ENCODE measurements at places on chromosomes 7 and 10.

DNA sequence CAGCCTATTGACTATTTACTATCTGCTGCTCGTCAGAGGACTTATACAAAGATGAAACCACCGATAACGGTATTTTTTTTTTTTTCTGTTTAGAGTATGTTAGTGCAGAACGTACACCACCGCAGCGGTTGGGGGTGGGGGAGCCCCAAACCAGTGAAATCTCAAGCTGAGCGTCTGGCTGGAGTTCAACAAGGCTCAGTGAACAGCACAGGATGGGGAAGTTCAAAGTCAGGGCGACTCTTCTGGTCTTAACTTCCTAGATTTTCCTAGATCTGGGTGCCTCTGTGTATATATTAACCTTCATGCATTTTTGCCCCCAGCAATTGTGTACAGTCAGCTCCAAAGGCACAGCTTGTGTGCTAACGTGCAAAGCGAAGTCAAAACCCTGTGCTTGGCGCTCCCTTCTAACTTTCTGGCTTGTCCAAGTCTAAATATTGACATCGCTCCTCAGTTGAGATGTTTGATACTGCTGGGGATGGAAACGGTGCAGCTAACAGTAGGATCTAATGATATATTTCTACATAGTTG, 1.1 kb downstream of the RHOBTB1 start:
- peak; percentile 3 for DNase-seq

DNA sequence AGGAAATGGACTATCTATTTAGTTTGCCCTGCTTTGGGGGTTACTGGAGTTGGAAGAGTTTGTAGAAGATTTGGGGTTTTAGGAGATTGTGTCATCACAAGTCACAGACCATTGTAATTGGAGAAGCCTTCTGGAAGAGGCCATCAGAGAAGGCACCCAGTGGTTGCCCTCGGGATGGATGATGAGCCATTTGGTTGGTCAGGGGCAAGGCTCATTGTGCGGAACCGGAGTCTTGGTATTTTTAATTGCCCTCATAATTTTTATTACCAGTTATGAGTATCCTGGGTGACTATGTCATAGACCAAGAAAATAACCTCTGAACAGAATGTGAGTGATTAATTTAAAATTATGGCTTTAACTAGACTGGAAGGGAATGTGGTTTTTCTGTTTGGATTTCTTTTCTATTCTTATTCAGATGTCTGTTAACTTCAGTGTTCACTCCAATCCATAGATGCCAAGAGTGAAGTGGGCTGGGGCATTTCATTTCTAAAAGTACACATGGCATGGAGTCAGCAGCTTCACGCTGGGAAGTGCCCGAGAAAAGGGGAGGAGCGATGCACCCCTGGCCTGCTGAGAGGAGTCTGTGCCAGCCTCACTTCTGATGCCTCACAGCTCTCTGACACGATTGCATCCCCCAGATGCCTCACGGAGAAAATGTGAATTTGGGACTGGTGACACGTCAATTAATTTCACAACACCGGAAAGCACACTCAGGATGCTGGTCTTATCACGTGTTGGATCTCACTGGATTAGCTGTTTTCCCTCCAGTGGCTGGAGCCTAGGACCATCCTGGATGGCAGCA, 225.6 kb upstream of the IGFBP3 start:
- DNase-seq = no peak

DNA sequence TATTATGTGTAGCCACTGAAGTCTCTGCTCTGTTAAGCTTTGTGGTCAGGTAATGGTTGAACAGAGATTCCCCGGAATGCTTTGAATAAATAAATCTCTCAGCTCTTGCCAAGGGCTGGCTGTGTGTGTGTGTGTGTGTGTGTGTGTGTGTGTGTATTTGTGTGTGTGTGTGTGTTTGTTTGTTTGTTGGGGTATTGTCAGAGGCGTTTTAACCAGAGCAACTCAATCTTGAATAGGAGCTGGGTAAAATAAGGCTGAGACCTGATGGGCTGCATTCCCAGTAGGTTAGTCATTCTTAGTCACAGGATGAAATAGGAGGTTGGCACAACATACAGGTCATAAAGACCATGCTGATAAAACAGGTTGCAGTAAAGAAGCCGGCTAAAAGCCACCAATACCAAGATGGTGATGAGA, 256.2 kb upstream of the CACNA2D1 start:
- DNase-seq = no peak

- no peak for DNase-seq
Measured at GRCh38 chr10:132364594-132364970, 32.4 kb upstream of the PWWP2B start.

DNA sequence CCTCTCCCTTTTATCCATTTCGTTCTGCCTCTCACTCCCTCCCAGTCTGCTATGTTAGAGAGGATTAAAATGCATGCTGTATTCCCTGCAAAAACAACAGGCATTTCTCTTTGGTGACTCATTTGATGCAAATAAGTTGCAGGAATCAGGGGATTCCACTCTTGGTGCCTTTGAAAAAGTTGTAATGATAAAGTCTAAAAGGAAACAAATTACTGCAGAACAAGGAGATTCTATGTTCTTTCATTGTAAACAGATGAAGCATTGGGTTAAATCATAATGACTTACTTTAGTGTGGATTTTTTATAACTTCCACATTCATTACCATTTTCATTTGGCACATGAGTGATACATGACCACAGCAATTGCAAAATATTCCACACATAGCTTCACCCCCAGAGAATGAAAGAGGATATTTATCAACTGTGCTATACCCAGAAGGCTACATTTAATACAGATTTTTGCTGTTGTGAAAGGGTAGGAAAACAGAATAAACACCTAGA, 33.4 kb upstream of the ABLIM1 start:
- no peak for DNase-seq

GRCh38 chr10:61081301-61081700, 137.3 kb upstream of the RHOBTB1 start:
- no peak for DNase-seq

- no peak for DNase-seq
Measured at GRCh38 chr10:23994459-23995046, 214.4 kb upstream of the KIAA1217 start.

DNA sequence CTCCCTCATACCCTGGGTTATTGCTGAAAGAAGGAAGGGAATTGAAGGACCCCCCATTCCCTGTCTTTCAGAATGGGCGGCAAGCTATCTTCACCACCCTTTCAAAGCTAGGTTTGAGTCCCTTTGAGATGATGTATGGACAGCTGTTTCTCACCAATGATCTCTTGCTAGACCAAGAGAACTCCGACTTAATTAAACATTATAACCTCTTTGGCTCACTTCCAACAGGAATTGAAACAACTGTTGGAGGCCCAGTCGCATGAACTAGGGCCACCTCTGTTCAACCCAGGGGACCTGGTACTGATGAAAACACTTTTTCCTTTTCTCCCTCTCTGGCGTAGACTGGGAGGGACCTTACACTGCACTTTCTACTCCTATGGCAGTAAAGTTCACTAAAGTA, 110.6 kb downstream of the ITGB8 start:
- no peak for DNase-seq

GRCh38 chr7:7989616-7990440, 21.2 kb downstream of the GLCCI1 start:
- DNase-seq = no peak

DNA sequence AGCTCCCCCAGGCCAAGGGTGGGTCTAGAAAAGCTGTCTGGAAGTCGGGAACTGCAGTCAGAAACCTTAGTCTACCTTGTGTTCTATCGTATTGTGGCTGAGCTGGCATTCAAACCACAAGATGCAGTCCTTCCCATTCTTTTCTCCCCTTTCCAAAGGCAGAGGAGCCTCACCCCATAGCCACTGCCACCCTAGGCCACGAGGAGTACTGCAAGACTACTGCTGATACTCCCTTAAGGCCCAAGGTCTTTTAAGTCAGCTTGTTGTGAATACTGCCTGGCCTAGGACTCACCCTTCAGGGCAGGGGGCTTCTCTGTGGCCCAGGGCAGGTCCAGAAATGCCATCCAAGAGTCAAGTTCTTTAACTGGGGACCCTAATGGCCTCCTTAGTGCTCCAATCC, 214.5 kb upstream of the CNTNAP2 start:
- no peak for DNase-seq

DNA sequence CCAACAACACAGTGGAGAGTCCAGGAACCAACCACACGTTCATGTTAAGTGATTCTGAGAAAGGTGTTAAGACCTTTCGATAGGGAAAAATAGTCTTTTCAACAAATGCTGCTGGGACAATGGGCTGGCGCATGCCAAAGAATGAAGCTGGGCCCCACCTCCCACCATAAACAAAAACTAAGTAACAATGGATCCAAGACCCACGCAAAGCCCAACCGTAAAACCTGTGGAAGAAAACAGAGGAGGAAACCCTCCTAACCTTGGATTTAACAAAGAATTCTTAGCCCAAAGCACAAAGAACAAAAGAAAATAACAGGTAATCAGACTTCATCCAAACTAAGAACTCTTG, 272.8 kb downstream of the ELFN1 start:
- DNase-seq = no peak

DNA sequence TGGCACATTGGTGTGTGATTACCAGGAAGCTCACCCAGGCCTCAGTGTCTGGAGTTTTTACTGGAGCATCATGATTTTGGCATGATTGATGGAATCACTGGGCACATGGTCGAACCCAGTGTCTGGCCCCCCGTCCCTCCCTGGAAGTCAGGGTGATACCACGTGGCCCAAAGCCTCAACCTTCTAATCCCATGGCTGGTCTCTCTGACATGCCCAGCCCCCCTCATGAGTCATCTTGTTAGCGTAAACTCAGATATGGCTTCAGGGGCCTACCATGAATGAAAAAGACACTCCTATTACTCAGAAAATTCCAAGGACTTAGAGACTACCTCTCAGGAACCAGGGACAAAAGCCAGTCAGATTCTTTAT, 109.3 kb downstream of the GRK5 start:
- DNase-seq = no peak

- DNase-seq = no peak
Measured at GRCh38 chr10:121781101-121781500, 146.7 kb downstream of the ATE1 start.

DNA sequence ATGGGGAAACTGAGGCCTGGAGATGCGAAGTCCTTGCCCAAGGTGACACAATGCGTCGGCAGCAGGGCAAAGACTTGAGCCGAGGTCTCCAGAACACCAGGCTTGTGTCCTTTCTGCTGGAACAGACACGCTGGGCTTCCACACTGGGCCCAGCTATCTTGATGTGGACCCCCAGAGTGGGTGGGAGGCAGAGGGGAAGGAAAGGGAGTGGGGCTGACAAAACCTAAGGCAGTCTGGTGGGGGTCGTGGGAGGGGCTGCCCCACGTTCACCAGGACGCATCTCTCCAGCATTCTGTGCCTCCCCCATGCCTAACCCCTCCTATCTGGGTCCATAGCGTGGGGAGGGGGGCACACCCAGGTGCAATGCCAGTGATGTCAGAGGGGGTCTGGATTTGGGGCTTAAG, 38.1 kb downstream of the PPIF start:
- DNase-seq = no peak

- DNase-seq = no peak
Measured at GRCh38 chr10:111973826-111974225, 209.7 kb downstream of the GPAM start.

GRCh38 chr7:149097088-149097487, 6.6 kb upstream of the ZNF786 start:
- DNase-seq = no peak

DNA sequence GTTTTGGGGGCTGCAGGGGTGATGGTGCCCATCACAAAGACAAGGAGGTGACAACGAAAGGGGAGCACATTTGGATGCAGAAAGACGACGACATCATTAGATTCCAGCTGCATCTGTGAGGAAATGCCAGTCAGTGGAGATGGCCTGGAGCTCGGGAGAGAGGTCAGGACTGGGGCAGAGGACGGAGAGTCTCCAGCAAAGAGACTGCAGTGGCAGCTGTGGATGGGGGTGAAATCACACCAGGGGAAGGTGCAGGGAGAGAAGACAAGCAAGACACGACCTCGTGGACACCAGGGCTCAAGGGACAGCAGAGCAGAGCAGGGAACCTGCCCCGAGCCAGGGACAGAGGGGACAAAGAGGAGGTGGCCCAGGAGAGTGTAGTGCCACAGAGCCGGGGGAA, 203.4 kb downstream of the PRPF18 start:
- DNase-seq = no peak

DNA sequence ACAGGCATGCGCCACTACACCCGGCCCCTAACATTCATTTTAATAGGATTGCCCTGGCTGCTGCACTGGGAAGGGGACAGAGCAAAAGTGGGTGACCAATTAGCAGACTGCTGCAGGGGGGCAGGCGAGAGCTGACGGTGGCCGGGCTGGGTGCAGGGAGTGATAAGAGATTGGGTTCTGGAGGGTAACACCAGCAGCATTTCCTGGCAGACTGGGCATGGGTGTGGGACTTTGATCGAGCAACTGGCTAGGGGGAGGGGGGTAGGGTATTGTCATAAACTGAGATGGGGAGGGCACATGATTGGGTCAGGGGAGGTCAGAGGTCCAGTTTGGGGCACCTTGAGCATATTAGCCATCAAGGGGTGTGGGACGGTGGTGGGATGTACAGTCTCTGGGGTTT, 20.2 kb upstream of the AMZ1 start:
- no peak for DNase-seq

DNA sequence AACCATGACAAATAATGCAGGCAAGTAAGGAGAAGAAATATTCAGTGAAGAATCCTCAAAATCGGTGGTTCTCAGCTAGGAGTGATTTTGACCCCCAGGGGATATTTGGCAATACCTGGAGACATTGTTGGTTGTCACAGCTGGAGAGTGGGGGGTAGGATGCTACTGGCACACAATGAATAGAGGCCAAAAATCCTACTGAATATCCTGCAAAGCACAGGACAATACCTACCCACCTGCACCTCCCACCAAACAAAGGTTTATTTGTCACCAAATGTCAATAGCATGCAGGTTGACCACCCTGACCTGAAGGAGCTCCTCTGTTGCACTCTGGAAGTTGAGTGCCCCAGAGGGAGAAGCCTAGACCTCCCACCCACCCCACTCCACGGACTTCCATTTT, 1028.6 kb downstream of the CNTNAP2 start:
- no peak for DNase-seq

DNA sequence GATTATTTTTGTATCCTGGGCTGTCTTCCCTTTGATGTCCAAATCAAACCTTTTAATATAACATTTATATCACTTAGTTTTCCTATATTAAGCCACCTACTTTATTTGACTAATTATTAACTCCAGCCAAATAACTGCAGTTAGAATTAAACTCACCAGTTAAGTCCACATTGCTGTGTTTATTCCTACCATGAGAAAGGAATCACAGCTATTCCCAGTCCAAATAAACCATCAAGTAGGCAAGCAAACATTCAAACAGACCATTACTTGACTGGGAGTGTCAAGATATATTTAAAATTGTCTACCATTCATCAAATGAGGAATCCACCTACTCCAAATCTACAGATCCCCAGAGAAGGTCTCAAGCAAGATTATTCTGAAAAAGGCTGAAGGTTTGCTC, 22.4 kb downstream of the PDE1C start:
- no peak for DNase-seq

GRCh38 chr10:91689731-91690168, 56.9 kb upstream of the PPP1R3C start:
- DNase-seq = no peak

DNA sequence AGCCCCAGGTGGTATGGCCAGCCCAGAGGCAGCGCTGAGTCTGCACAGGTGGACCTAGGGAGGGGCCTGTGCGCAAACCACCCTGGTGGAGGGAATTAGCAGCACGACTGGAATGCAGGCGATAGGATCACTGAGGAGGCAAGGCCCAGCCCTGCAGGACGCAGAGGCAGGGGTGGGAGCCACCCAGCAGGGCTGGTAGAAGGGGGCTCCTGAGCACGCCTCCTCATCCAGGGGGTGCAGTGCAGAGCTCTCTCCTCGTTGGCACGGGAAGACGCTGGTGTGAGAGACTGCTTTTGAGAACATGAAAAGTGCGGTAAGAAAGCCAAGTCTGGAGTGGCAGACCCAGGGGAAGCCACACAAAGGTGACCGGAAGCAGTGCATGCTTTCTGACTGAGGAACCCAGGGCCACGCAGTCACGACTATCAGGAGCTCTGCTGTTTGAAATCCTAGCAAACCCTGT, 6.0 kb downstream of the FXYD4 start:
- DNase-seq = no peak
